Activated T-helper 1 cell treated with anti-CD3 and anti-CD28 coated beads, Interleukin-12 subunit alpha, Interleukin-12 subunit beta, Interleukin-2, Interleukin-4 antibody, amounts not matched to agents 30 ng/mL and 10 ng/mL and 1 ng/mL, durations not matched to agents 14 hours and 24 hours and 36 hours (primary cell): ENCODE measurements at places on chromosomes 4 and X. TPM values are rescaled to one million over a fixed set of nuclear protein-coding genes. Genes with fewer than 3 reads are reported as not detected.

- H3K4me1 ChIP-seq, result no peaks in the 10 kb centered on the region
- no peak for DNase-seq
- H3K36me3 ChIP-seq, result no peaks in the 10 kb centered on the region
- H3K27me3 ChIP-seq, result peaks cover 3% of the 10 kb centered on the region
These were observed 233.8 kb upstream of the UGT8 start for GRCh38 chr4:114364857-114365256.

DNA sequence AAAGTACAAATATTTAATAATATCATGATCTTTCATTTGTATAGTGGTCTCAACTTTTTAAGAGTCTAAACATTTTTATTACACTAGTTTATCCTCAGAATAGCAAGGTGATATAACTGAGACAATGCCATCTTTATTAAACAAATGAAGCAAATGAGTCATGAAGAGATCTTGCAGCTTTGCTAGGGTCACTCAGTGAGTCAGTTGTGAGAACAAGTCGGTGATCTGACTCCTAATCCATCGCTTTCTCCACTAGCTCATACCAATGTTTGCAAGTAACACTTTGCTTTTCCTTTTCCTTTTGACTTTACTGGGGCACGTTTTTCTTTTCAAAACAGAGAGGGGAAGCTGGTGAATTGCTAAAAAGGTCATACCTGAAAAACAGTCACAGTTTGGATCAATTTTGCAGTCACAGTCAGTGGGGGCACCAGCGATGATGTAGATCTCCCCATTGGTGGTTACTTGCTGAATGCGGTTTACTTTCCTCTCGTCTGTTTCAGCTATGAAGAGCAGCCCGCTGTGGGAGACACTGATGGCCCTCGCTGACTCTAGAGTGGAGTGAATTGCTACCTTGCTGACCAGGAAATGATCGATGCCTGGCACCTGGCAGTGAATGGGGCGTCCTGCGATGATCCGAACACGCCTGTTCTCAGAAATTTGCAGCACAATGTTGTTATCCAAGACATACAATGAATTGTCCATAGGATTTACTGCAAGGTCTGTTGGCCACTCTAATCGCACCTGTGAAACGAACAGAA is 75.7 kb downstream of the SH2D1A start:
- DNase-seq, result no peak
- no peaks in the 10 kb centered on the region for H3K36me3 ChIP-seq
- no peaks in the 10 kb centered on the region for H3K27me3 ChIP-seq
- H3K27ac ChIP-seq, result no peak overlapping the region

DNA sequence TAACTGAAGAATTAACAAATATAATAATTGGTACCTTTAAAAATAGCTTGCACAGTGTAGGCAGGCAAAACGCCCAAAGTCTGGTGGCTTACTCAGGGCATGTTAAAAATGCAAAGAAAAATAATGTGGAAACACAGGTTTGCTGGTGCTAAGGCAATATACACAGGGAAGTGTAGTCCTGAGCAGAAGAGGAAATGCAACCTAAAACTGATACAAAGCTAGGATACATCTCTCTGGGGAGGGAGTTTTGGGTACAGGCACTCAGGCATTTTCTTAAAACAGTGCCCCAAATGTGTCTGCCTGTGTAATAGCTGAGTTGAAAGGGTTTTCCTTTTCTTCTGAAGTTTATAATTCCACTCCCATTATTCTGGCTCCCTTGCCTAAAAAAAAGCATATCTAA is 47.4 kb downstream of the TMPRSS11E start:
- no peak overlapping the region for H3K27ac ChIP-seq
- no peak overlapping the region for H3K4me3 ChIP-seq
- no peaks in the 10 kb centered on the region for H3K4me1 ChIP-seq
- no peak for DNase-seq
- H3K36me3 ChIP-seq, result no peaks in the 10 kb centered on the region

- H3K27ac ChIP-seq, result no peak overlapping the region
- no peak for DNase-seq
- no peaks in the 10 kb centered on the region for H3K4me1 ChIP-seq
- no peak overlapping the region for H3K4me3 ChIP-seq
- no peaks in the 10 kb centered on the region for H3K36me3 ChIP-seq
These were observed 962.6 kb downstream of the PCDH7 start for GRCh38 chr4:31682796-31683195.

DNA sequence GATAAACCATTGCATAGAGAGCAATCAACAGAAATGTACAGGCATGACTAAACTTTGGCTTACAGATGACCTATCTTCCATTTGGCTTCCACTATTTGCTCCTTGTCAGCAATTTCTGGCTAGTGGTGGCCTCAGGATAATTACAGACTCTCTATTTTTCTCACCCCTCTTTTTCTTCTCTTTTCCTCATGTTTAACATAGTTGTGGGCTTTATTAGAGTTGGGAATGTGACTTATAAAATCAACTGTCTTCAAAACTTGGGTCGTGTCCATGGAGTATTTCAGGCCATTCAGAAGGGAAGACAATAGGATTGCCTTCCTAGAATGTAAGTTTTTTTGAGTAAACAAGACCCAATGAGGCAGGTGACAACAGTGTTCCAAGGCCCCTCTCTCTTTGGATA is 236.2 kb downstream of the FRAS1 start:
- peaks cover 12% of the 10 kb centered on the region for H3K4me1 ChIP-seq
- peaks cover 11% of the 10 kb centered on the region for H3K27me3 ChIP-seq
- H3K36me3 ChIP-seq, result no peaks in the 10 kb centered on the region
- no peak overlapping the region for H3K4me3 ChIP-seq
- DNase-seq, result no peak
- H3K27ac ChIP-seq, result no peak overlapping the region

DNA sequence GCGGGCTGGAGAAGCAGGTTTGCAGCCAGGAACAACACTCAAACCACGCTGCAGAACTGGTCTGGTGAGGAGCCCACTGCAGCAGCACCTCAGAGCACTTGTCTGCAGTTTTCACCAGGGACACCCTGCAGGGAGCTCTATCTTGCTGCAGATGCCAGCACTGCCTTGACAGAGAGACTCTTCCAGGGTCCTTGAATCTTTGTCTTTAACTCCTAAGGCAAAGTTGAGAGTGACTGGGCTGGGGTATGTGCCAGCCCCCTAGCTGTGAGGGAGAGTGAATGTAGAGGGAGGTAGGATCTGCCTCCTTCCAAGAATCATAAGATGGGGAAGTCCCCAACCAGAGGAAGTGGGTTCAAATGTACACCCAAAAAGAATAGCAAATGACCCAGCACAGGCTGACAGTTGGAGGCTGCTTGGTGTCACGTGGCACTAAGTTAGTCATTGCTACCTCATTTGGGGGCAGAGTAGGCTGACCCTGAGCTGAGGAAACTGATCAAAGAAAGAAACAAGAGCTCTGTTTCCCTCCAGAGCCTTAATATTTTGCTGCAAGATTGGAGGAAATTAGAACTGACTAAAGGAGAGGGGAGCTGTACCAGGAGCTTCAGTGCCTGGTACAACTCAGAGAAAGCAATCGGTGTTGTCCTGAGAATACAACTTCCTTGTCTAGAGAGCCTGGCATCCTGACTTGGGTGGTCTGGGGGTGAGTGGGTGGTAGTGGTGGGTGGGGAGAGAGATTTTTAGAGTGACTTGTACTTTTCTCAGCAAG is 28.2 kb upstream of the HUWE1 start:
- H3K27ac ChIP-seq, result peak overlapping the region; percentile 99
- H3K27me3 ChIP-seq, result no peaks in the 10 kb centered on the region
- peak; percentile 70 for DNase-seq
- H3K36me3 ChIP-seq, result peaks cover 14% of the 10 kb centered on the region
- H3K4me1 ChIP-seq, result peaks cover 52% of the 10 kb centered on the region

- H3K4me1 ChIP-seq, result no peaks in the 10 kb centered on the region
- no peaks in the 10 kb centered on the region for H3K36me3 ChIP-seq
- H3K27me3 ChIP-seq, result peaks cover 6% of the 10 kb centered on the region
- H3K27ac ChIP-seq, result no peak overlapping the region
- DNase-seq, result no peak
These were observed 87.3 kb downstream of the STPG2 start for GRCh38 chr4:98055800-98056501.

DNA sequence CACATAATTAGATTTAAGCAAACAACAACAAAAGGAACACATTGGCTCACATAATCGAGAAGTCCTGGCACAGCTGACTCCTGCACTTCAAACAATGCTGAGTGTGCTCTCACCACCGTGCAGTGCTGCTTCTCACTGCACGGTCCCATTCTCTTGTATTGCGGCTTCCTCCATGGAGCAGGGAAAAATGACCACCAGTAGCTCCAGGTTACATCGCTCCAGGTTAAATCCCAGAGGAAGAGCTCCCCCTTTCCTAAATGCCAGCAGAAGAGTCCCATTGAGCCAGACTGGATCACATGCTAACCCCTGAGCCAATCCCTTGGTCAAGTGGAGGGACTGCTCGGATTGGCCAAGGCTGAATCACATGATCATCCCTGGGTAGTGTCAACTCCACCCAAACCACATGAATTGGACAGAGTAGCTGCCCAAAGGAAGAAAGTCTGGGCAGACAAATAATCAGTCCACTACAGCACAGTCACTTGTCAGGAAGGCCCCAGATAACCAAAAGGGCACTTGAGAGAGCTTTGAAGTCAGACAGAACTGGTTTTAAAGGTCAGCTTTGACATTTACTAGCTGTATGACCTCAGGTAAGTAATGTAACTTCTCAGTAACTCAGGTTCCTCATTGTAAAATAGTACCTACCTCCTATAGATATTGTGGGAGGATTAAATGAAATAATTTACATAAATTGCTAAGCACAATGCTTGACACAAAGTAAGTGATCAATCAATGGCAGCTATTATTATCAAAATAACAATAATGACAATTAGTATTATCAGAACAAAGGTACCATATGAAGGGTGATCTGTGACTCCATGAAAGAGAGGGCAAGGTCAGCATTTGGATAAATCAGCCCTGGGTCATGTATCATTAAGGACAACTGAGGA is 14.3 kb downstream of the TEC start:
- H3K27me3 ChIP-seq, result no peaks in the 10 kb centered on the region
- H3K4me3 ChIP-seq, result no peak overlapping the region
- H3K27ac ChIP-seq, result no peak overlapping the region
- H3K36me3 ChIP-seq, result no peaks in the 10 kb centered on the region
- DNase-seq, result no peak
- H3K4me1 ChIP-seq, result no peaks in the 10 kb centered on the region

GRCh38 chrX:135302269-135302873 is 6.9 kb upstream of the ETDC start:
- H3K27ac ChIP-seq, result no peak overlapping the region
- peaks cover 6% of the 10 kb centered on the region for H3K4me1 ChIP-seq
- H3K36me3 ChIP-seq, result peaks cover 3% of the 10 kb centered on the region

HPGD gene
- 2.6 and 3.1 TPM in 2 replicates for total RNA-seq

GRCh38 chrX:64306712-64307111 is 76.3 kb upstream of the ASB12 start:
- no peak for DNase-seq
- H3K4me3 ChIP-seq, result no peak overlapping the region
- no peaks in the 10 kb centered on the region for H3K36me3 ChIP-seq
- H3K27ac ChIP-seq, result no peak overlapping the region

DNA sequence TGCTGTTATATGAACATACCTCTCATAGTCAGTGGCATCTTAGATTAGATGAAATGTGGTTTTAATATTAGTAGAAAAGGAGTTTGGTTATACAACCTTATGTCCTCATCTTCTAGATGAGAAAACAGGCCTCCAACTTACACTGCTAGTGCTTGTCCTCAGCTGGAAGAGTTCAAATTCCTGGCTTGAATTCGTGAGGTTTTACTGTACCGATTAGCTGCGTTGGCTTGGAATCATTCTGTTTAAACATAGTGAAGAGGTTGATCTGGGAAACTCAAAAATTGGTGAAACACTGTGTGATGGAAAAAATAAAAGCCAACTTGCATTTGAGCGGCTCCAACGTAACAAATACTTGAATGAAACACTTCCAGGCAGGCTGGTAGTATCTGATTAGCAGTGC is 81.0 kb downstream of the LNX1 start:
- H3K4me3 ChIP-seq, result no peak overlapping the region
- no peak for DNase-seq
- no peaks in the 10 kb centered on the region for H3K36me3 ChIP-seq
- H3K27me3 ChIP-seq, result no peaks in the 10 kb centered on the region
- H3K4me1 ChIP-seq, result no peaks in the 10 kb centered on the region

DNA sequence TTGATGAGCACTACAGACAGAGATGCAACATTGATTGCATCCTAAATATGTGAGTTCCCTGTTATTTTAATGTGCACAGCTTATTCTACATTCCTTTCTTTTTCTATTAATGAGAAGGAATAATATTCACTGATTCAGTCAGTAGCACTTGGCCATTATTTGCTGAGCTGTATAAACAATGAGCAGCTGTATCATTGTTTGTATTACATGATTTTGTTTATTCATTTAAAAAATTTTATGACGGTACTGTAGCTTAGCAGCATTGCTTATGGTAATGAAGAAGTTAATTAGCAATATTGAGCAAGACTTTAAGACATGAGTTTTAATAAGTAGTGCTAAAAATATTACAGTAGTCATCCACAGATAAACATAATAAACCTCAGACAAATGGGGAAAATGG is 582.0 kb downstream of the ADGRL3 start:
- no peaks in the 10 kb centered on the region for H3K27me3 ChIP-seq
- H3K4me3 ChIP-seq, result no peak overlapping the region
- H3K27ac ChIP-seq, result no peak overlapping the region
- no peaks in the 10 kb centered on the region for H3K36me3 ChIP-seq
- no peaks in the 10 kb centered on the region for H3K4me1 ChIP-seq
- no peak for DNase-seq

CYTL1 gene
- not detected in 2 replicates for total RNA-seq

SPANXB1 gene
- not detected in 2 replicates for total RNA-seq

DNA sequence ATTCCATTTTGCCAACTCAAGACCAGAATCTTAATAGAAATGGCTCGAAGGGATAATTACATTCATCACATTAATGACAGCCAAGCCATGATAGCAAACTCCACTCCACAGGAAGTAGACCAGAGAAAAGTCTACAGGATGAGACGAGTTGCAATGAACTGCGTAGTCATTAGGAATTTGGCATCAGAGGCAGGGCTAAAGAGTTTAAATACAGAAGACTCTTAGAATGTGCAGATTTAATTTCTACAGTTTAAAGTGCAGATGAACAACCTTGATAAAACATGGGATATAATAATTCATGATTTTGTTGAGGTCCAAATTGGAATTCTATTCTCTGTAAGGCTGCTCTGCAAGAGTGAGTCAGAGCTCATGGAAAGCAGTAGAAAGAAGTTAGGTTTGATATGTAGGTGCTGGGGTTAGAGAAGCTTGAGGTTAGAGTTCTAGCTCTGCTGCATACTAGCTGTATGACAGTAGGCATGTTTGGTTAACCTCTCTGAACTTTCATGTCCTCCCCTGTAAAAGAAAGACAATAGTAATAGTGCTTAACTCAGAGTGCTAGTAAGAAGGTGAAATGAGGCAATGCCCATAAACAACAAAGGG is 32.2 kb downstream of the LNX1 start:
- no peak for DNase-seq
- no peaks in the 10 kb centered on the region for H3K36me3 ChIP-seq
- no peaks in the 10 kb centered on the region for H3K27me3 ChIP-seq
- H3K4me1 ChIP-seq, result no peaks in the 10 kb centered on the region
- H3K4me3 ChIP-seq, result no peak overlapping the region
- H3K27ac ChIP-seq, result no peak overlapping the region

DNA sequence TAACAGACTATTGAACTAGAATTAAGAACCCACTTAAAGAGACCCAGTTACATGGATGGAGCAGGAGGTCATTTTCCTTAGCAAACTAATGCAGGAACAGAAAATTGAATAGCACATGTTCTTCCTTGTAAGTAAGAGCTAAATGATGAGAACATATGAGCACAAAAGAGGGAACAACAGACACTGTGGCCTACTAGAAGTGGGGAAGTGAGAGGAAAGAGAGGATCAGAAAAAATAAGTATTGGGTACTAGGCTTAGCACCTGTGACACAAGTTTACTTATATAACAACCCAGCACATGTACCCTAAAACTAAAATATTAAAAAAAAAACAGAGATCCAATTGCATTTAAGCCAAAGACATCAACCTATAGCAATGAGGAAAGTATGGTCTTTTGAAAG is 26.2 kb downstream of the ARAP2 start:
- peaks cover 33% of the 10 kb centered on the region for H3K36me3 ChIP-seq
- DNase-seq, result no peak
- H3K4me1 ChIP-seq, result peaks cover 51% of the 10 kb centered on the region
- no peak overlapping the region for H3K4me3 ChIP-seq

ARAF gene
- 75.9 and 84.4 TPM in 2 replicates for total RNA-seq
